K562 (cell line): ENCODE measurements at places on chromosomes 16 and 17.
A peak's percentile ranks its signal among the peaks of the same experiment; 100 is the strongest.

DNA sequence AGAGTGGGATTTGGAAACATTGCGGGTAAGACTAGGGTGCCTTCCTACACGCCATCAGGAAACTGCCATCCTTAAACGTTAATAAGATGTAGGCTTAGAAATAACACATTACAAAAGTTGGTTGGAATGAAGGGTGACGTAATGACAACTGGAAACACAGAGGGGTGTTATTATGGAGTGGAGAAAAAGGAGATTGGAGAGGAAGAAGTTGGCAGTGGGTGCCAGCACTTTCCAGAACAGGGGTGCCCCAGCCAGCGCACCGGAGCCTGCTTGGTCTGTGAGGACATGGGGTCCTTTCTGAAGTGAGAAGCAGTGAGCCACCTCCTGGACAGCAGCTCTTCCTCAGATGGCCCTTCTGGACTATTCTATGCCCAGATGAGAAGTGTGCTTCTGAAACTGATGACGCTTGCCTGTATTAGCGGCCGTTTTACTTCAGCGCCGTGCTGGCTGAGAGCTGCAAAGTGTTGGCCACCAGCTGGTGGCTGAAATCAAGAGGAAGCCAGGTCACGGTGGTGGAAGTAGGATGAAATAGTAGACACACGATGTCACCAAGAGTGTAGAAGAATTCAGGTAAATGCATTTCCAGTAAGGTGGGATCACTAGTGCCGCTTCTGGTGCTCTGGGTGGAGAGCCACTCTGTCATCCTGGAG is 244.8 kb downstream of the NTN1 start:
- no peak for DNase-seq

- DNase-seq, result no peak
These were observed 8.6 kb upstream of the MSLN start for GRCh38 chr16:752007-752312.

- DNase-seq, result no peak
These were observed 67.5 kb upstream of the BRD7 start for GRCh38 chr16:50436271-50436670.

- no peak for DNase-seq
These were observed 31.9 kb upstream of the HOXB13 start for GRCh38 chr17:48760411-48760810.

DNA sequence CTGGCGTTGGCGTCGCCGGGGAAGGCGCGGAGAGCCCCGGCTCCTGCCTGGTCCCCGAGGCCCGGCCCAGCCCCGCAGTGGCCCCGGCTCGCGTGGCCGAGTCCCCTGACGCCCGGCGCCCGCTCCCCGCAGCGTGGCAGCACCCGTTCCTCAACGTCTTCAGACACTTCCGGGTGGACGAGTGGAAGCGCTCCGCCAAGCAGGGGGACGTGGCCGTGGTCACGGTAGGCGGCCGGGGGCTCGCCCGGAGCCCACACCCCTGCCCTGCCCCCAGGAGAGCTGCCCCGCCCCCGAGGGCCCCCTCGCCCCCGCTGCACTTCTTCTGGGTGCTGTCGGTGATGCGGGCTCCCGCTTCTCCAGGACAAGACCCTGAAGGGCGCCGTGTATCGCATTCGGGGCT is 466 bp downstream of the WDR90 start:
- DNase-seq, result no peak

DNA sequence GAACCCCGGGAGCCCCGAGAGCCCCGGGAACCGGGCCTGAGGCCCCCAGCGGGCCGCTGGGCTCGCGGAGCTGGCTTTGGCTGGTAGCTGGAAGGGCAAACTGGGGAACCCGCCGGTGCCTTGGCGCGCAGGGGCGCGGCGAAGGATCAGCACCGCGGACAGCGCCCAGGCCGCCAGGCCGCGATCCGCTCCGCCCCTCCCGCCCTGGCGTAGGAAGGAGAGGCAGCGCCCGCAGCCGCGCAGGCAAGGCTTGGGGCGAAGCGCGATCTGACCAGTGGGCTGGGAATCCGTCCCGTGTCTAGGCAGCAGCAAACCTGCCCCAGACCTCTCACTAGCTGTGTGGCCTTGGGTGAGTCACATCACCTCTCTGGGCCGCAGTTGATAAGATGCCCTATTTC is 331 bp upstream of the CCDC92B start:
- DNase-seq, result peak; percentile 84

DNA sequence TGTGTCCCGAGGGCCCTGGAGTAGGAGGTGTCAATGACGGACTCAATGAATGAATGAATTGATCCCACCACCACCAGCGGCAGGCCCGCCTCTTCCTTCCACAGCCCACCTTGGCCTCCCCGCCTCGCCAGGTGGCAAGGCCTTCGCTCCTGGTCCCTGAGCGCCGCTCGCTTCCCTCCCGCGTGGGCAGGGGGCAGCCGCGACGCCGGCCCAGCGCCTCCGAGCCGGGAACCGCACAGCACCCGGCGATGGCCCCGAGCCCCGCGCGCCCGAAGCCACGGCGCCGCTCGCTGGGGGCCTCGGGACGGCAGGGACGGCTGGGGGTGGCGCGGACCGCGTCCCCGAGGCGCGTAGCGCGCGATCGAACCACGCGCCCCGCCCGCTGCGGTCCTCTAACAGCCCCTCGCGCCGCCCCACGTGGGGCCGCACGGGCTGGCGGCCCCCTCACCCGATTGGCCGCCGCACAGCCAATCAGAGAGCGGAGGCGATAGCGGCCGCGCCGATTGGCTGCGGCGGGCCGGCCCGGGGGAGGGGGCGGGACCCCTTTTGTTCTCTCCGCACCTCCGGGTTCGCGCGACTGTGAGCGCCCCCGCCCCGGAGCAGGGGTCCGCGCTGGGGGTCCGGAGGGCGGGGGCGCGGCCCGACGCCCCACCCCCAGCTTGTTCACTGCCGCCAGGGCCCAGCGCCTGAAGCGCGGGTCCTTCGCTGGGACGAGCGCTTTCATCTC is 31.4 kb downstream of the ACTG1 start:
- DNase-seq, result peak; percentile 99

GRCh38 chr17:51374209-51374608 is 113.9 kb downstream of the UTP18 start:
- DNase-seq, result no peak

DNA sequence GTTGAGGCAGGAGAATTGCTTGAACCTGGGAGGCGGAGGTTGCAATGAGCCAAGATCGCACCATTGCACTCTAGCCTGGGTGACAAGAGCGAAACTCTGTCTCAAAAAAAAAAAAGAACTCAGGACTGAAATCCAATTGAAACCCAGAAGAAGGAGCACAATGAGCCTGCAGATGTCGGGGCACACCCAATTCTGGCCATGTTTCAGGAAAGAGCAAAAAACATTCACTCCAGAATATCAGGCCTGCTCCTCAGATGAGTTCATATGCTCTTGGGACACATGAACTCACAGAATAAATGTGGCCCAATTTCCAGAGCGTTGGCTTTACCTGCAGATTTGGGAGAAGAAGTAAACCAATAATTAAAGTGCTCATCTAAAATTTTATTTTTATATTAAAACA is 3.0 kb upstream of the CMTM2 start:
- DNase-seq, result no peak

DNA sequence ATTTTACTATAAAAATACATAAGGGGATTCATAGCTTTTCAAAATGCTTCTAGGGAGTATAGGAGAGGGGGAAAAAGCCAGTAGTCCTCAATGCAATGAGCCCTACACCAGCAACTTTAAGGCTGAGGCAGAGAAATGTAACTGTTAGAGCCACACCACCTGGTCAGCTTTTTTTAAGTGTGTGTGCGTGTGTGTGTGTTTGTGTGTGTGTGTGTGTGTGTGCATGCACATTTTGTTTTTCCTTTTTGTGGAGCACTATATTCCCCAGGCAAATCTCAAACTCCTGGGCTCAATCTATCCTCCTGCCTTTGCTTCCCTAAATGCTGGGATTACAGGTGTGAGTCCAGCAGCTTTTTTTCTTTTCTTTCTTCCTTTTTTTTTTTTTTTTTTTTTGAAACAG is 2.3 kb upstream of the MEIOC start:
- no peak for DNase-seq

GRCh38 chr16:17373533-17373932 is 97.2 kb downstream of the XYLT1 start:
- no peak for DNase-seq

DNA sequence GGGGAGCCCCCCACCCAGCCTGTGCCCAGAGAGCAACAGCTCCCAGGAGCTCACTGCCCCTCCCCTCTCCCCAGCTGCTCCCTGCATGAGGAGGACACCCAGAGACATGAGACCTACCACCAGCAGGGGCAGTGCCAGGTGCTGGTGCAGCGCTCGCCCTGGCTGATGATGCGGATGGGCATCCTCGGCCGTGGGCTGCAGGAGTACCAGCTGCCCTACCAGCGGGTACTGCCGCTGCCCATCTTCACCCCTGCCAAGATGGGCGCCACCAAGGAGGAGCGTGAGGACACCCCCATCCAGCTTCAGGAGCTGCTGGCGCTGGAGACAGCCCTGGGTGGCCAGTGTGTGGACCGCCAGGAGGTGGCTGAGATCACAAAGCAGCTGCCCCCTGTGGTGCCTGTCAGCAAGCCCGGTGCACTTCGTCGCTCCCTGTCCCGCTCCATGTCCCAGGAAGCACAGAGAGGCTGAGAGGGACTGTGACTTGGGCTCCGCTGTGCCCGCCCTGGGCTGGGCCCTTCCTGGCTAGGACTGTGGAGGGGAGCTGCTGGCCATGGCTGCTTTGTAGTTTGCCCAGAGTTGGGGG is 584 bp downstream of the TCAP start:
- DNase-seq, result no peak

GRCh38 chr16:3266873-3267537 is 10.6 kb upstream of the MEFV start:
- DNase-seq, result peak; percentile 34

- DNase-seq, result no peak
These were observed 107.9 kb downstream of the SMG6 start for GRCh38 chr17:2195729-2196128.

GRCh38 chr16:75379911-75380847 is 53.1 kb downstream of the CFDP1 start:
- DNase-seq, result no peak

GRCh38 chr17:41663451-41664171 is 25.1 kb upstream of the EIF1 start:
- no peak for DNase-seq

DNA sequence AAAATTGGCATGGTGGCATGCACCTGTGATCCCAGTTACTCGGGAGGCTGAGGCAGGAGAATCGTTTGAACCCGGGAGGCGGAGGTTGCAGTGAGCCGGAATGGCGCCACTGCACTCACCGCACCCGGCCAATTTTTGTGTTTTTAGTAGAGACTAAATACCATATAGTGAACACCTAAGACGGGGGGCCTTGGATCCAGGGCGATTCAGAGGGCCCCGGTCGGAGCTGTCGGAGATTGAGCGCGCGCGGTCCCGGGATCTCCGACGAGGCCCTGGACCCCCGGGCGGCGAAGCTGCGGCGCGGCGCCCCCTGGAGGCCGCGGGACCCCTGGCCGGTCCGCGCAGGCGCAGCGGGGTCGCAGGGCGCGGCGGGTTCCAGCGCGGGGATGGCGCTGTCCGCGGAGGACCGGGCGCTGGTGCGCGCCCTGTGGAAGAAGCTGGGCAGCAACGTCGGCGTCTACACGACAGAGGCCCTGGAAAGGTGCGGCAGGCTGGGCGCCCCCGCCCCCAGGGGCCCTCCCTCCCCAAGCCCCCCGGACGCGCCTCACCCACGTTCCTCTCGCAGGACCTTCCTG is at the start of gene HBQ1:
HBQ1 (plus strand) TSS at position 359 of the 575 bp plus-strand sequence; CDS start at position 387, 28 bp downstream.
- DNase-seq, result peak; percentile 85

- peak; percentile 58 for DNase-seq
These were observed 68.7 kb downstream of the RAI1 start for GRCh38 chr17:17749921-17750320.

DNA sequence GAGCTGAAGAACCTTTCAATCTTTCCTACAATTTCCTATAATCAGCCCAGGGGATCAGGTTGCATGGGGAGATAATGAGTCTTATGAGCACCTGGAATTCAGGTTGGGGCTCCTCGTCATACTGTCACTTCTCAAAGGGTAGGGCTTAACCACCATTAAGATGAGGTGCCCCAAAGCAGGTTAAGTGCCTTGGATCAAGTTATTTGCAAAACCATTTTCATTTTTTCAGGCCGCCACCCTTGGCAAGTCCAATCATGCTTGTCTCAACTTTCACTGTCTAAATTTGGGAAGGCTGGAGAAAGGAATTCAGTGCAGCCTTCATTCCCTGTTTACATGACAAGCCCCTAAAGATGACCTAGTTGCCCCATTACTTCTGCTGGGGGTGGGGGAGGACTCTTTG is 44.9 kb upstream of the TANGO6 start:
- no peak for DNase-seq

- no peak for DNase-seq
These were observed 94.8 kb downstream of the TNFRSF13B start for GRCh38 chr17:16877099-16877498.

DNA sequence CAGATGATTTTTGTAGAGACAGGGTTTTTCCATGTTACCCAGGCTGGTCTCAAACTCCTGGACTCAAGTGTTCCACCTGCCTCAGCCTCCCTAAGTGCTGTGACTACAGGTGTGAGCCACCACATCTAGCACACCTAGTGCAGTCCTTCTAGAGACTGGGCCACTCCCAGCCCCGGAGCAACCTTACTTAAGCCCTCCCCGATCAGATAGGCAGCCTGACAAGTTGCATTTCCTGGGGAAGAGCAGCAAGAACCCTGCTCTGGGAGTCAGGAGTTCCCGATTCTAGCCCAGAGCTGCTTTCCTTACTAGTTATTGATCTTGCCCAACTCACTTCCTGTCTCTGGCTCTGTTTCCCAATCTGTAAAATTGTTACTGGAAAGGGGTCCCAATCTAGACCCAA is 7.0 kb upstream of the NAGLU start:
- no peak for DNase-seq

GRCh38 chr17:30263552-30264333 is 28.0 kb downstream of the BLMH start:
- no peak for DNase-seq

- peak; percentile 90 for DNase-seq
These were observed 426.7 kb upstream of the MAF start for GRCh38 chr16:80027007-80027965.
